ENCODE measurements at places on chromosomes 1 and 21.

- DNase-seq, result no peak
Measured at GRCh38 chr1:53182111-53182593, 14.5 kb upstream of the CPT2 start.

GRCh38 chr1:23585321-23586022, 26.2 kb upstream of the ID3 start:
- no peak for DNase-seq

DNA sequence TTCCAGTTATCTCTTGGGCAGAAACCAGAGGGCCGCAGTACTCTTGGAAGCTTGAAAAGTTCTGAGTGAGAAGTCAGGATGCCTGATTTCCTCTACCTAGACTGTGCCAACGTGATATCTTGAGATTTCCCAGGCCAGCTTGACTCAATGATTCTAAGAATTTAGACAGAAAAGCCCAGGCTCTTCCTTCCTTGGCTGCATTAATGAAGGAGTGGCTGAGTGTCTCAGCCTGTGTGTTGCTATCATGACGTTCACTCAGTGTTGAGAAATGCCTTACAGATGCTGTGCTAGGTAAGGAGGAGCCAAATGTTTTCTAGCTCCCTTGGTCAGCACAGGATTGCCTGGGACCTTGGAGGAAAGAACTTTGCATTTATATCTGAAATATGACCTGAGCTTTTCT, 454.1 kb upstream of the USP24 start:
- DNase-seq, result no peak

- peak; percentile 87 for DNase-seq
Measured at GRCh38 chr1:1914971-1915692, at the start of gene CALML6. TSS of gene CALML6 (plus strand) at chr1:1915260. CDS start at chr1:1915281, 21 bp downstream.

GRCh38 chr1:24442764-24443163, 27.2 kb downstream of the NIPAL3 start:
- DNase-seq, result no peak
